ENCODE measurements at places on chromosomes 1 and 21.
A peak's percentile ranks its signal among the peaks of the same experiment; 100 is the strongest.

GRCh38 chr1:176543360-176544129 is 80.6 kb downstream of the PAPPA2 start:
- DNase-seq, result no peak

DNA sequence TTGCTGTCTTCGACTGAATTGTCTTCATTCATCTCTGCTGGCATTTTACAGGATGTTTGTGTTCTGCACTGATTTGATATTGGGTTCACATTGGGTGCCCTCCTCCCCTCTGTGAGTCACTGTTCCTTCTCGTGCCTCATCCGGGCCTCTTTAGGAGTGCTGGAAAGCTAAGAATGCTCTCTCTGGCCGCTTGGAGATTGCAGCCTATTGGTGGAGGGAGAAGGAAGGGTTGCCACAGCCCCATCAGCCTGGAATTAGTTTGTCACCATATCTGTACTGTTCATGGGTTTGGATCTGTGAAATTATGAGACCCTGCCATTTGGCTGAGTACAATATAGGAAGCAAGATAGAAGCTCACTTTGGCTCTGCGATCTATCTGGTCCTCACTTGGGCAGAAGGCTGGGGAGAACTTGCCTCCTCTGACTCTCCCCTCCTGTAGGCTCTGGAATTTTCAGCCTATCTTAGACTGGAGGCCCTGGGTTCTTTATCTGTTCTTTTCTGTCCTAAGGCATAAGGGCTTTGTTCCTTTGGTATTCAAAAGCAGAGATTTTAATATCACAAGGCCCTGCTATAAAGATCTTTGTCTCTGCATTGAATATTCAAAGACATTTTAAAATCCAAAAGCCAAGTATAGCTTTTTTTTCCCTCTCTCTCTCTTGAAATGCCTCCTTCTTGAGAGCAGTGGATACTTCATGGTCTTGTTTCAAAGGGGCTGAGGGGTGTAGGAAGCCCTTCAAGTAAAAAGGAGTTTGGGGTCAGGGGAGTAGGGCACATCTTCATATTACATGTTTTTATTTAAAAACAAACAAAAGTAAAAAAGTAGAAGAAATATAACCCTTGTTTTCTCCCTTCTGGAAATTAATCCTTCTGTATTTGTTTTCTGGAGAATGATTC is 347.9 kb downstream of the ZP4 start:
- DNase-seq, result no peak

- DNase-seq, result no peak
These were observed 157.3 kb downstream of the ZNF281 start for GRCh38 chr1:200252531-200252930.

GRCh38 chr1:243557866-243558265 is 292.2 kb downstream of the AKT3 start:
- no peak for DNase-seq

- DNase-seq, result no peak
These were observed 213.1 kb downstream of the KAZN start for GRCh38 chr1:14811573-14811972.

DNA sequence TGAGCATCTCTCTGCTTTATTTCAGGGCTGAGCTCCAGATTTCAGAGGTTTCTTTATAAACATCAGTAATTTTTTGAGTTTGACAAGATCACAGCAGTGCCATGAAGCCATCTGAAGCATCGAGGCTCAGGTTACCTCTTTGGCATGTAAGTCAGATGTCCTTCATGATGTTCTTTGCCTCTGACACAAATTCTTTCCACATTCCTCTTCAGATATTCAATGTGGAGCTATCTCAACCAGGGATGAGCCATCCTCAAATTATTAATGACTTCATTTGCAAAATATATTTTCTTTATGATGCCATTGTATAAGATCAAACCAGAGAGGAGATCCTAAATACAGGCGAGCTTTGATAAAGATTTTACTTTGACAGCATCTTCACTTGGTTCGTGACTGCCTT is 256.7 kb downstream of the COL11A1 start:
- no peak for DNase-seq

GRCh38 chr1:109639841-109640184 is 16.1 kb upstream of the GSTM4 start:
- no peak for DNase-seq

GRCh38 chr21:38315122-38315521 is 58.3 kb downstream of the KCNJ15 start:
- no peak for DNase-seq

- no peak for DNase-seq
These were observed 27.2 kb downstream of the FABP3 start for GRCh38 chr1:31345635-31346034.

- no peak for DNase-seq
These were observed 40.2 kb downstream of the BCL9 start for GRCh38 chr1:147581459-147581858.

DNA sequence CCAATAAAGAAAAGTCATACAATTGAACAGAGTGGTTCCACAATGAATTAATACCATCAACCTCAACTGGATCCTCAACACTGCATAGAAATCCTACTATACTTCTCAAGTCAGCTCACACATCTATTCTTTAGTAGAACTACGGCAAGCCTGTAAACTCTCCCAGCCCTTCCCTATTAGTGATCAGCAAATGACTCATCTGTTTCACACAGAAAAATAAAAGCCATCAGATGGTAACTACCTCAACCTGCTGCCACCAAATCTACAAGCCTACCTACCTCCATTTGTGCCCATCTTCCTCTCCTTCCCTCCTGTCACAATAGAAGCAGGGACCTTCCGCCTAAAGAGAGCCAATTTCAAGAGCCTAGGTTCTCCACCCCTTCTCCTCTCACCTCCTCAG is 63.6 kb downstream of the DMAP1 start:
- no peak for DNase-seq

- DNase-seq, result peak; percentile 54
These were observed at the start of gene RIIAD1 for GRCh38 chr1:151720974-151721787. Gene RIIAD1 (plus strand): TSS chr1:151721522. CDS start chr1:151721537, 15 bp downstream.

DNA sequence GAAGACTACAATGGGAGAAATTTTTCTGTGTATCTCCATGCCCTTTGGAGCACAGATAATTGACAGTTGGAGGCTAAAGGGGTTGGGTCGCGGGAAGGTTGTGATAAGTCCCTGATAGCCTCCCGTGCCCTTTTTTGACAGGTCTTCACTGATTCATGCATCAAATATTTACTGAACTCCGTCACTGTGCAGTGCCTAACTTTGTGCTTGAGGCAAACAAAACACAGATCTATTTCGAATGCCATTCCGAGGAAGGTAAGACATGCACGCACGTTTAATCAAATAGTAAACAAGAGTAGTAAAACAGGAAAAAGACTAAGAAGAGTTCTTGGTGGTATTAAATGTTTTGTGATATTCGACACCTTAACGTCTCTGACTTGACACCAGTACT is 494 bp upstream of the PIP5K1A start:
- no peak for DNase-seq

DNA sequence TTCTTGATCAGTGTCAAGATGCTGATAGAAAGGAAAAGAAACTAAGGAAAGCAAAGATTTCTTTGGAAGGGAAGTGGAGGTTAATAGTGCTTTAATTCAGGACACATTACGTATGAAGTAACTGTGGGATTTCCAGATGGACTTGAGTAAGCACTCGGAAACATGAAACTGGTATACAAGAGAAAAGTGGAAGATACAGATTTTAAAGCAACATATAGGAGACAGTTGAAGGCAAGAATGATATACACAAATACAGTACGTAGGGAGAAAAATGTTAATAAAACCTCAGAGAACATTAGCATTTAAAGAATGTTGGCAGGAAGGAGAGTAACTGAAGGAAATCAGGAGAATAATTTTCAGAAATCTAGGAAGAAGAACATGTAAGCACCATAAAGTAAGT is 730.9 kb upstream of the ADGRL2 start:
- no peak for DNase-seq

GRCh38 chr1:23037081-23037740 is 17.9 kb downstream of the KDM1A start:
- no peak for DNase-seq

DNA sequence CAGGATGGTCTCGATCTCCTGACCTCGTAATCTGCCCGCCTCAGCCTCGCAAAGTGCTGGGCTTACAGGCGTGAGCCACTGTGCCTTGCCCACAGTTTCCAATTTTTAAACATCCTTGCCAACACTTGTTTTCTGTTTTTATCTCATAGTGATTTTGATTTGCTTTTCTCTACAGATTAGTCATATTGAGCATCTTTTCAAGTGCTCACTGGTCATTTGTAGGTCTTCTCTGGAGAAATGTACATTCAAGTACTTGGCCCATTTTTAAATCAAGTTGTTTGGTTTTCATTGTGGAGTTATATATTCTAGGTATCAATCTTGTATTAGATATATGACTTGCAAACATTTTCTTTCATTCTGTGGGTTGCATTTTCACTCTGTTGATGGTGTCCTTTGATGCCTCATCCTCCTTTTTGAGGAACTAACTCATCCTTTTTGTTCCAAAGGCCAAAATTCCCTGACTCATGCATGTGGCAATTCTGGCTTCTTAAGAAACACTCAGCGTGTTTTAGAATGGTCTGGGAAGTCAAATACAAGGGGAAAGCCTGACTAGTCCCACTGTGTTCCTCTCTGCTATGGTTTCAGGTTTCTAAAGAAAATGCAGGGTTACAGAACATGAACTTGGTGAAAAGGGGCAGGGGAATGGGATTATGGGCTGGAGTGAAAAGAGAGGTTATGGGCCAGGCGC is 37.3 kb downstream of the PTAFR start:
- DNase-seq, result peak; percentile 60

DNA sequence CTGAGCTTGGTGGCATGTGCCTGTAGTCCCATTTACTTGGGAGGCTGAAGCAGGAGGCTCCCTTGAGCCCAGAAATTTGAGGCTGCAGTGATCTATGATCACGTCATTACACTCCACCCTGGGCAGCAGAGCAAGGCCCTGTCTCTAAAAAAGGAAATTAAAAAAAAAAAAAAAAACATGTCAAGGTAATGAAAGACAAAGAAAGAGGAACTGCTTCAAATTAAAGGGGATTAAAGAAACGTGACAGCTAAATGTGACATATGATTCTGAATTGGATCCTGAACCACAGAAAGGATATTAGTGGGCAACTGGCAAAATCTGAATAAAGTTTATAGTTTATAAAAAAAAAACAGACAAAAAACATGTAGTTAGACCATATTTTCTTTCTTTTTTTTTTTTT is 3.8 kb upstream of the C2CD4D start:
- no peak for DNase-seq

- no peak for DNase-seq
These were observed 113.8 kb downstream of the RRAGC start for GRCh38 chr1:38745476-38746401.

DNA sequence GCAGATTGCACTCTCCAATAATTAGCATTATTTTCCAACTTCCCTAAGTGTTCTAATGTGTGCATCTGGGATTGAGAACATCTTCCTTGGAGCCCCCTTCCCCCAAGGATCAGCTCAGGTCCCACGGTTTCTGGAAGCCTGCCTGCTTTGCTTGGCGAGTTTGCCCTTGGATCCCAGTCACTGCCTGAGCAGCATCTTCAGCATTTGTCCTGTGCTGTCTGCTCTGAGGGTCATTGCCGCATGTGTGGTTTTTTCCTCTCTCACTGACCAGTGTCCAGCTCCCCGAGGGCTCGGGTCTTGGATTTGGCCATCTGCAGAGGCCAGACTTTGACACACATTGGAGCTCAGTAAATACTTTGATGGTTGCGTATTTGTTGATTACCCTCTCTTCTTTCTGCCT is 18.1 kb downstream of the VANGL2 start:
- no peak for DNase-seq

DNA sequence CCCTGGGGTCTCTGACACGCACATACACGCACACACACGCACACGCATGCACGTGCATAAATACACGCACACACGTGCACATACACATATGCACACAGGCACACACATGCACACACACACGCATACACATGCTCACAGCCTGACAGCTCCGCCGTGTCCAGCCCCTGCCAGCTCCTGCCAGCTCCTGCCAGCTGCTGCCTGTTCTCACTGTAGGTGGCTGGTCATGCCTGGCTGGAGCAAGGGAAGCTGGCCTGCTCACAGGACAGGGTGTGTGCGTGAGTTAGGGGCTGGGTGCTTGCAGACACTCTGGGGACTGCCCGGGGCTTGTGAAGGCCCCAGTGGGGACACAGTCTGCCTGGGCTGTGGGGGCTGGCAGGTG is 4.9 kb downstream of the PLCH2 start:
- no peak for DNase-seq

- no peak for DNase-seq
These were observed 11.7 kb upstream of the SH3GLB1 start for GRCh38 chr1:86692641-86693040.

GRCh38 chr21:27036736-27037301 is 69.9 kb upstream of the ADAMTS5 start:
- DNase-seq, result no peak

- no peak for DNase-seq
These were observed 268.9 kb downstream of the HHAT start for GRCh38 chr1:210597555-210598134.

DNA sequence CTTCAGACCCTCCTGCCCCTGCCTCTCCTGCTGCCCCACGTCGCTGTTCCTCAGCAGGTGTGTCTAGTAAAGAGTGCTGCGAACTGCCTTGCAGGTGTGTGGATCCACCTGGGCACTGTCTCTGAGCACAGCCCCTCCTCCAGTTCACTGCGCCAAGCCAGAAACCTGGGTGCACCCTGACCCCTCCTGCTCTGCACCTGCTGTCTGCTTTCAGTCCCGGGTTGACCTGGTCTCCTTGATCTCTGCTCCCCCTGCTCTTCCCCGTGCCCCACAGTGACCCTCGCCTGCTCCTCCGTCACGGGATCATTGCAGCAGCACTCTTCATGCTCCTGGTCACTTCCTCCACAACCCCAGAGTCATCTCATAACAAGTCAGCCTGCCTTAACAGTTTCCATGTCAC is 6.5 kb downstream of the A3GALT2 start:
- DNase-seq, result no peak

GRCh38 chr1:160781914-160782689 is 13.9 kb upstream of the LY9 start:
- peak; percentile 44 for DNase-seq

DNA sequence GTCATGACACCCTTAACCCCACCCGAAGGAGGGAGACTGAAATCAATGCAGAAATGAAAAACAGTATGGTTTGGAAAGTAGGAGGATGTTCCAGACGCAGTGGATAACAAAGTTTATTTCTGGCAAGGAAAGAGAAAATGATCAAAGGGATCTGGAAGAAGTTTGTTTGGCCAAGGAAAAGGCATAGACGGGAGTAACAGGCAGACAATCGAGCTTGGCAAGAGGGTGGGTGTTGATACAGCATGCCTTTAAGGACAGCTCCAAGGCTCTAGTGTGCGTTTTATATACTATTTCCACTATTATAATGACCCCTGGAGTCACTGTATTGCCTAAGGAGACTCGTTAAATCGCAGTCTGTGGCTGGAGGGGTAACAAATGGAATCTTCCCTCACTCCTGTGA is 303.7 kb upstream of the RUNX1 start:
- no peak for DNase-seq

- no peak for DNase-seq
These were observed 626.2 kb upstream of the TMPRSS15 start for GRCh38 chr21:19029816-19030215.

- peak; percentile 35 for DNase-seq
These were observed 57.8 kb downstream of the ZNF281 start for GRCh38 chr1:200351826-200352549.

DNA sequence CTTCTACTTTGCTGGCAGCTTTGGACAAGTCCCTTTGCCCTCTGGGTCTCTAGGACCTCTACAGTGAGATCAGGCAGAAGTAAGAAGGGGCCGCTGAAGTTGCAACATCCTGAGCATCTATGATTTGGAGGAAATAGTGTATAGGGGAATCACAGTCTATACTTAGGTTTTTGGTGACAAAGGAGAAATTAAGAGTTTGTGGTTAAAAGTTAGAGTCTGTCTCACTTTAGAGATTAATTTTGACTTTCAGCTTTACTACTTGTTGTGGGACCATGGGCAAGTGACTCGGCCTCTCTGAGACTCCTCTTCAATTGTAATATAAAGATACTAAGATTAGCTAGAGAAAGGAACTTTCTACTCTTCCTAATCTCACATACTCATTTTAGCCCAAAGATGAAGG is 33.1 kb upstream of the LMX1A start:
- DNase-seq, result no peak

All from CD4-positive, alpha-beta T cell treated with Interleukin-1 beta for 1 hour (primary cell).